ENCODE measurements at places on chromosomes 4 and X.

DNA sequence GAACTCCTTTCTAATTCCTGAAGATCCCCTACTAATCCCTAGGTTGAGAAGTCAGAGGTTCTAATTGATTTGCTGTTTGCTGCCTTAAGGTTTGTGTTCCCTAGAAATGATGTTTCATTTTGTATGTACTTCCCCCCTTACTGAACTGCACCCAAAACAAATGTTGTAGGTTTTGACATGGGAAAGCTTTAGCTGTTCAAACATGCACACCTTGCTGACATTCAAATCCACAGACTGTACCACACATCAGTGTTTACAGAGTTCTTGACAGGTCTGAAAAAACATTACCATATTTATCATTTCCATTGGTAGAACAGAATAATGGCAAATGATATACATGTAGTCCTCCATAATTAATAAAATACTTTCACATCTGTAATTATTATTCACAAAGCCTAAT, 18.2 kb downstream of the EGF start:
- DNase-seq: no peak

DNA sequence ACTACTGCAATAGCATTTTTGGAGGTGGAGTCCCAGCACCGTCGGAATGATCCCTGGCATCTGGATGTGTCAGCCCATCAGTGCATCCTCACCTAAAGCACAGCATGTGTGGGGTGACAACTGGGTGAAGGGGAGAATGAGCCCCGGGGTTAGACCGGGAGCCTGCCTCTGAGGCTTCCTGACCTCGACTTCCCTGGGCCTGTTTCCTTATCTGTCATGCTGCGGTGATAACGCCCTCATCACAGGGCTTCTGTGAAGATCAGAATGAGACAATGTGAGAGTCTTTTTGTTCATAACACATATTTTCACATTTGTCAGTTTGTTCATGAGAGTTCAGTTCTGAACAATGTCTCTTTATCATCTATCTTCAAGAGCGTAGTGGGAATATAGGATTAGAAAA, 31.1 kb upstream of the PDLIM3 start:
- DNase-seq: no peak

DNA sequence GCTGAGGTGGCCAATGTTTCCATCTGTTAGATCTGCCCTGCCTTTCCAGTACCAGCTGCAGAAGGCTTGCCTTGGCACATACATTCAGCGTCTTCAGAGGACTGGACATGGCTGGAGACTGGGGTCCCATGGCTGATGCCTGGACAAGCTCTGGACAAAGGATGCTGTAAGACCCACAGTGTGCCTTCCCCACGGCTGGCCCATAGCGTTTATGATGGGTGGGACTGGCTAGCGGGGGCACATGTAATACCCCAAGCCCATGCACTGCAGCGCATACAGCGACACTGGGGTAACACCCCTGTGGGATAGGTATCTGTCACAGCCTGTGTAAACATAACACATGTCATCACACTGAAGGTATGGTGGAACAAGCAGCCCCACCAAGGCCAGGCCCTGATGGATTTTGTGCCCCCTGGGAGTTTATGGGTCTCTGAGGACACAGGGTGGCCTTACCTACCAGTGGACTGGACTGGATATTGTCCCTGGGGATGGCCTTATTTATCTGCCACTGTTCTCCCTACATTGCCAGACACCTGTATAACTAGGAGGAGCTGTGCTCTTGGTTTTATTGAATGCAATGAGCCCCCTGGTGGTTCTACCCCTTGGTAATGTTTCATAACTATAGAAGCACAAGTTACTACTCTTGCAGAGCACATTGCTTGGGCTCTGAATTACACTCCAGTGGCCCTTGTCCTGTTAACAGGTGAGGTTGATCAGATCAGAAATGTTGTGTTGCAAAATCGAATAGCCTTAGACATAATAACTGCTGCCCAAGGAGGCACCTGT, 34.3 kb upstream of the TACR3 start:
- DNase-seq: no peak

DNA sequence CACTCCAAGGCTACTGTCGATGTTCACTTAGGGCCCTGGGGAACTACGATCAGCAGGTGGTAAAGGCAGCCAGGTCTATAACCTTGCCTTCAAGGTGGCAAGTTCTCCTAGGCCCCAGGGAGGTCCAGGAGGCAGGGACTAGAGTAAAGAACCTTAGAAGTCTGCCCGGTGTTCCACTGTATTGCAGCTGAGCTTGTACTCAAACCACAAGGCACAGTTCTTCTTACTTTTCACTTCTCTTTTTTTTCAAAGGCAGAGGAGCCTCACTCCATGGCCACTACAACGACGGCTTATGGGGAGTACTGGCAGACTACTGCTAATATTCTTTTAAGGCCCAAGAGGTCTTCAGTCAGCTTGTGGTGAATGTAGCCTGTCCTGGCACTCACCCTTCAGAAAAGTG, 78.8 kb upstream of the GPR174 start:
- no peak for DNase-seq

DNA sequence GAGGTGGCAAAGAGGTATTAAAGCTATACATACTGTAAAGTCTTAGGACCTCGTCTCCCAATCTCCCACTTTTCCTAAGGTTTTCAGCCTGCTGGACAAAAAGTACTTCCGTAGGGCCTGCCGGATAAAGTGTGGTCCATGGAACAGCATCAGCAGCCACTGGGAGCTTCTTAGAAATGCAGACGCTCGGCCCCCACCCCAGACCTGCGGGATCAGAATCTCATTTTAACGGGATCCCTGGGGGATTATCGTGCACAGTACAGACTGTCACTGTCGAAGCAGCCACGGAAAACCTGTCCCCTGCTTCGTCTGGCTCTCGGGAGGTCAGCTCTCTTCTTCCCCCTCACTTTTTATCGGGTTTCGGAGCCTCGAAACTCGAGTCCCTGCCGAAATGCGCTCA, 802 bp downstream of the ADGRG2 start:
- no peak for DNase-seq

GRCh38 chr4:183287309-183287659, 32.8 kb downstream of the CLDN22 start:
- no peak for DNase-seq

Data from fibroblast of skin of back (primary cell).